Brain pericyte (primary cell): ENCODE measurements at places on chromosomes 6 and 20.

DNA sequence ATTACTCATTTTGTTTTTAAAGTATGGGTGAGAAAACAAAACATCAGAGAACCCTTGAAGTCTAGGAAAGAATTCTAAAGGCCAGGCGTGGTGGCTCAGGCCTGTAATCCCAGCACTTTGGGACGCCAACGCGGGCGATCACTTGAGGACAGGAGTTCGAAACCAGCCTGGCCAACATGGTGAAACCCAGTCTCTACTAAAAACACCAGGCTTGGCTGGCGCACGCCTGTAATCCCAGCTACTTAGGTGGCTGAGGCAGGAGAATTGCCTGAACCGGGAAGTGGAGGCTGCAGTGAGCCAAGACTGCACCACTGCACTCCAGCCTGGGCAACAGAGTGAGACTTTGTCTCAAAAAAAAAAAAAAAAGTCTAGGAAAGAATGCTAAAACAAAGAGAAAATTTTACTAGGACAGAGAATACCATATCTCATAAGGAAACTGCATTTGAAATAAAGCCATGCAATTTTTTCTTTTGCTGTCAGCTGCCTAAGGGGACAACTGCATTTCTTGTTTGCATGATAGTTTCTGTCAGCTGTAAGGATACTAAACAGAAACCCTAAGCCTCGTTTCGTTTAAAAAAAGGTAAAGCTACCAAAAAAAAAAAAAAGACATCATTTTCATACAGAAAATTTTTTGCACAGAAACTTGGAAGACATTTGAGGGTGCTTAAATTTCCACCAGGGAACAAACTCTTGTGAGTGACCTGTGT lies 32.1 kb downstream of the SMLR1 start:
- no peak for DNase-seq

DNA sequence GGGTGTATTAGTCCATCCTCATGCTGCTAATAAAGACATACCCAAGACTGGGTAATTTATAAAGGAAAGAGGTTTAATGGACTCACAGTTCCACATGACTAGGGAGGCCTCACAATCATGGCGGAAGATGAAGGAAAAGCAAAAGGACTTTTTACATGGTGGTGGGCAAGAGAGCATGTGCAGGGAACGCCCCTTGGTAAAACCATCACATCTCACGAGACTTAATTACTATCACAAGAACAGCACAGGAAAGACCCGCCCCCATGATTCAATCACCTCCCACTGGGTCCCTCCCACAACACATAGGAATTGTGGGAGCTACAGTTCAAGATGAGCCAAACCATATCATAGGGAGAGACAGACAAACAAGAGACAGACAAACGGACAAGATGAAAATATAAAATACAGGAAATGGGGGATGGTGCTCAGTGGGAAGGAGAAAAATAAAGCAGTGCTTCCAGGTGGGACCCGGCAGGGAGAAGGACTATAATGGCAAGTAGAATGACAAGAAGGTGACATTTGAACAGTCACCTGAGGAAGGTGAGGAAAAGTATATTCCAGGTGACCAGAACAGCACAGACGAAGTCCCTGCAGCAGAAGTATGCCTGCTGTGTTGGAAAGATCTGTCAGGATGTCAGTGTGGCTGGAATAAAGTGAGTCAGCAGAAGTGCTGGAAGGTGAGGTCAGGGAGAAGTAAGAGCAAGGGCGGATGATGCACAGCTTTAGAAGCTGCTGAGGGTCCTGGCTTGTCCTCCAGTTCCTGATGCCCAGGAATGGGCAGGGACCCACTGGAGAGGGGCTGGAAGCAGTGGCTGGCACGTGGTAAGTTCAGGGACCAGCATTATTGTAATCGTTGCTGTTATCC lies 61.1 kb downstream of the SLC2A10 start:
- no peak for DNase-seq

DNA sequence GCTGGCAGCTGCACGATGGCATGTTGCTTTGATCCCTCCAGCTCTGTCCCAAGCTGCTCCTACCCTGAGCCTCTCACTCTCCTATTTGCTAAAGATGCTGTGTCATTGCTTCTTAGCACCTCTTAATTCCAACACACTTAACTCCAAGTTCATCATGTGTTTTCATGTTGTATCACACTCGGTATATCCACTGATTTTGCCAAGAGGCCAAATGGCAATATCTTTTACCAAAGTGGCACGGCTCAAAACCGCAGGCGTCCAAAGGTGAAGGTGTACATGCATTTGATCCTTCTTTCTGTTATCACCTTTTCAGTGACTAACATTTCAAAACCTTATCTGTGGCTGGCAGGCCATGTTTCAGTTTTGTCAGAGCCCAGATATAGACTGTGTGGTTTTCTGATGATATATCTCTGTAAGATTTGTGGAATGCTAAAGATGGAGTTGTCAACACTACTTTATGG lies 217.0 kb downstream of the TBX18 start:
- DNase-seq = no peak

DNA sequence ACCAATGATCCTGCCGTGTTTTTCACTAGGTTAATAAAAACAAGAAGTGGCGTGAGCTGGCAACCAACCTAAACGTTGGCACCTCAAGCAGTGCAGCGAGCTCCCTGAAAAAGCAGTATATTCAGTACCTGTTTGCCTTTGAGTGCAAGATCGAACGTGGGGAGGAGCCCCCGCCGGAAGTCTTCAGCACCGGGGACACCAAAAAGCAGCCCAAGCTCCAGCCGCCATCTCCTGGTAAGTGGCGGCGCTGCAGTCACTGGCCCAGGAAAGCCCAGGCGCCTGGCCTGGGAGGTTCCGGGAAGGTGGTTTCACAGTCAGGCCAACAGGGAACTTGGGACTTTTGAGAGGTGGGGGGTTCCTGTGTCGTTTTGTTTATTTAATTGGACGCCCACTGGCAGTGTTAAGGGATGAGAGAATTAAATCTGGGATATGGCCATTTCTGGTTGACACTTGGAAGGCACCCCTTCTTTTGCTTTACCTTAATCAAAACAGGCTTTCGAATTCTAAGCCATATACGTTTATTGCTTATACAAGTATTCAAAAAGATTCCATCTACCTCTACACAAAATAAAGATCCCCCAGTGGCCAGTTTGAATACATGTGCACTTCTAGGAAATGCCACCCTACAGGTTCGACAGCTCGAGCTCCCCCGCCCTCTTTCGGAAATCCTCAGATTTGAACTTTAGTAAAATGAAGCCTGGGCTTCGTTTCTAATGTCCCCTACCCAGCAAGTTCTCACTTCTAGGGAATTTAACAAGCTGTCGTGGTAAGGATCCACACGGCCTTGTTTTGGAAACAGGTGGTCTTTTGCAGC lies 138.9 kb downstream of the TMEM242 start:
- no peak for DNase-seq

DNA sequence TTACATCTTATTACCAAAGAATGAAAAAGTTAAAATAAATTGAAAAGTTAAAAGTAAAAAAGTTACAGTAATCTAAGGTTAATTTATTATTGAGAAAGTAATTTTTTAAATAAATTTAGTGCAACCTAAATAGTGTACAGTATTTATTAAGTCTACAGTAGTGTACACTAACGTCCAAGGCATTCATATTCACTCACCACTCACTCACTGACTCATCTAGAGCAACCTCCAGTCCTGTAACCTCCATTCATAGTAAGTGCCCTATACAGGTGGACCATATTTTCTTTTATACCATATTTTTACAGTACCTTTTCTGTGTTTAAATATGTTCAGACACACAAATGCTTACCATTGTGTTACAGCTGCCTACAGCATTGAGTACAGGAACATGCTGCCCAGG lies 624.7 kb upstream of the NOX3 start:
- no peak for DNase-seq

DNA sequence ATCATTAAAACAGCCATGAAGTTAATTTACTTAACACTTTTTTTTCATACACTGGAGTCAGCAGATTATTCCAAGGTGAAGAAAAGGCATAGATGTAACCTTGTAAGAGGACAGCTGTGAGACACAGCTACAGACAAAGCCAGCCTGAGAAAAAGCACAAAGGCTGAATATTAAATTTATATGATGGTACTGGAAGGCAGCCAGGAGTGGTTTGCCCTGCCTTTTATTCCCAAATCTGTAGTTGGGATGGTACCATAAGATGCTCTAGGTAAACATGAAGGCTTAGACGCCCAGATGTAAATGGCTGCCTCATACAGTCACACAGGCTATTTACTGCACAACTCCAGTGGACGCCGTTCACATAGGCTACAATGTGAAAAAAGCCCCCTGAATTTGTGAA lies 42.1 kb upstream of the LOC128125822 start:
- DNase-seq = no peak

DNA sequence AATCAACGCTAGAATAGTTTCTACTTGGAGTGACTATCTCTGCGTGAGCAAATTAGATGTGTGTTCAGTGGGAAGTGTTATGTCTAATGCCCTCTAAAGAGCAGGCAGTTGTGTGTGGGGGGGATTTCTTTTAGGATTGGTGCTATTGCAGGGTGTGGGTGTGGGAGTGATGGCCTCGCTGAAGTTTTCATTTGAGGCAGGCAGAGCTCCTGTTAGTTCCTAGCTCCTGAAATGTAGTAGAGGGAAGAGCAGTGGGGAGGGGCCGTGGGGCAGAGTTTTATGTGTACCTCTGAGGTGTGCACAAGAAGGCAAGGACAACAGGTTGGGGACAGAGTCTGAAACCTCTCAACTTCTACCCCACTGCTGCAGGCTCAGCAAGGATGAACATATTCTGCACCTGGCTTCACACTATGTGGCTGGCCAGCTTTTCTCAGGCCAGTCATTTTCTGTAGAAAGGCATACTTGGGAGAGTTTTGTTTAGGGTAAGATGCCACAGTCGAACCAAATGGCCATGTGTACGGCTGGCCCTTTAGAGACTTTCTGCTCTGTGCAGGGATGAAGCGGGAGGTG lies 229.2 kb upstream of the SUPT3H start:
- DNase-seq = no peak

- DNase-seq = no peak
Observed at GRCh38 chr20:18090044-18090443, 32.3 kb upstream of the OVOL2 start.

DNA sequence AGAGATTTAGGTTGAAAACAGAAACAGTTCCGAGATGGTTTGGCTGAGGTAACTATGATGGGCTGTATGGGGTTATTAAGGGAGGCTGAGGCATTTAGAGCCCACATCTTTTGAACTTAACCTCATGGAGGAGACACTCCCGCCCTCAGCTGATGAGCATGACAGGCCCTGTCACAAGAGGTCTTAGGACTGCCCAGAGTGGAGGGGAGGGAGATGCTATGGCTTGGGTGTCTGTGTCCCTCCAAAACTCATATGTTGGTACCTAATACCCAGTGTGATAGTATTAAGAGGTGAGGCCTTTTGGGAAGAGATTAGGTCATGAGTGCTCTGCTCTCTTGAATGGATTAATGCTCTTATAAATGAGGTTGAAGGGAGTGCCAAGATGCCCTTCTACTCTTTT lies 126.6 kb downstream of the CDC5L start:
- DNase-seq = no peak

DNA sequence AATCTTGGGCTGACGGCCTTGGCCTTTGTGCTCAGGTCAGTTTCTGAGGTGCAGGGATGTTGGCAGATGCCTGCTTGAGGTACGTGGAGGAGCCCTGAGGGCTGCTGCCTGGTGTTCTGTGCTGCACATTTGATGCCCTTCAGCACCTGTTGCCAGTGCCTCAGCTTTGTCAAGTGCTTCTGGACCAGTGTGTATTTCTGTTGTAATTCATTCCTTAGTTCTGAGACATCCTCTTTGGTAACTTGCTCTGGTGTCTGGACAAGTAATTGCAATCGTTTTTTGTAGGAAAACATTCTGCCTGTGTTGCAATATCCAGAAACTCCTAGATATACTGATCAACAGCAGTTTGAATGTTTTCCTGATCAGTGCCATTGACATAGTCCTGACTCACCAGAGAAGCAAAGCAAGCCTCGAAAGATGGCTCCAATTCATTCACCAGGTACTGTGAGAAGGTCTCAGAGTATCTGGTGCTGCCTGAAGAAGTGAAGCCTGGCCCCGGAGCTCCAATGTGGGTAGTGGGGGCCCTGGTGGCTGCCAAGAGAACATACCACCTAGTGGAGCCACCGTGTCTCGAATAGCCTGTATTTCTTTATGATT lies 26.7 kb downstream of the ZNF337 start:
- no peak for DNase-seq

GRCh38 chr6:75526502-75527127 lies 33.0 kb upstream of the FILIP1 start:
- peak; percentile 39 for DNase-seq

- DNase-seq = no peak
Observed at GRCh38 chr20:1857466-1857865, 37.7 kb upstream of the SIRPA start.

DNA sequence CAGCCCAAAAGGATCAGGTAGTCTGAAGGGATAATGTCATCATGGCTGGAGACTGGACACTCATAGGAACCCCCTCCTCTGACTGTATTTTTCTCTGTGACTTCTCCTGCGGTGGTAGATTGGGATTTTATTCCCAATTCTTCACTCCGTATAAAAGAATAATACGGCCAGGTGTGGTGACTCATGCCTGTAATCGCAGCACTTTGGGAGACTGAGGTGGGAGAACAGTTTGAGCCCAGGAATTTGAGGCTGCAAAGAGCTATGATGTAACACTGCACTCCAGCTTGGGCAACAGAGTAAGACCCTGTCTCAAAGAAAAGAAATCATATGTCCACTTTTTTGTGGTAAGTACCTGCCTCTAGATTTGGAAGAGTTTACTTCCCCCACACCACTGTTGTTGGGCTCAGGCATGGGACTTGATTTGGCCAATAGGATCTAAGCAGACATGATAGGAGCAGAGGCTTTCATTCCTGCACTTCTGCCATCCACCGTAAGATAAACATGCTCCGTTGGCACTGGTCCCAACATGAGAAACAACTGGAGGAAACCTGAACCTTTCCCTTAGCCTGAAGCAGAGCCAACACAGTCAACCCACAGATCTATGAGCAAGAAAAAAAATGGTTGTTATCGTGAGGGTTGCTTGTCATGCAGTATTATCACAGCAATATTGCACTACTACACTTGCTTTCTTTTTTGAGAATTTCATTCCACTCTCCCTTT lies 82.0 kb downstream of the JPH2 start:
- DNase-seq = no peak

DNA sequence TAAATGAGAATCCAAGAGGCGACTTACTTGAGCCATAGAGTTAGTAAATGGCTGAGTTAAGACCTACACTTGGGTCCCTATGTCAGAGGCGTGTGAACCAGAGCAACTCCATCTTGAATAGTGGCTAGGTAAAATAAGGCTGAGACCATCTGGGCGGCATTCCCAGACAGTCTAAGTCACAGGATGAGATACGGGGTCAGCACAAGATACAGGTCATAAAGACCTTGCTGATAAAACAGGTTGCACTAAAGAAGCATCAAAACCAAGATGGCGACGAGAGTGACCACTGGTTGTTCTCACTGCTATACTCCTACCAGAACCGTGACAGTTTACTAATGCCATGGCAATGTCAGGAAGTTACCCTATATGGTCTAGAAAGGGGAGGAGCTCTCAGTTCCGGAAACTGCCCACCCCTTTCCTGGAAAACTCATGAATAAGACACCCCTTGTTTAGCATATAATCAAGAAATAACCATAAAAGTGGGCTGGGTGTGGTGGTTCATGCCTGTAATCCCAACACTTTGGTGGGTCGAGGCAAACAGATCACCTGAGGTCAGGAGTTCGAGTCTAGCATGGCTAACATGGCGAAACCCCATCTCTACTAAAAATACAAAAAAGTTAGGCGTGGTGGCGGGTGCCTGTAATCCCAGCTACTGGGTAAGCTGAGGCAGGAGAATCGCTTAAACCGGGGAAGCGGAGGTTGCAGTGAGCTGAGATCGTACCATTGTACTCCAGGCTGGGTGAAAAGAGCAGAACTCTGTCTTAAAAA lies 43.9 kb upstream of the EEF1A1 start:
- no peak for DNase-seq
